ENCODE measurements at places on chromosomes 5 and 9.

DNA sequence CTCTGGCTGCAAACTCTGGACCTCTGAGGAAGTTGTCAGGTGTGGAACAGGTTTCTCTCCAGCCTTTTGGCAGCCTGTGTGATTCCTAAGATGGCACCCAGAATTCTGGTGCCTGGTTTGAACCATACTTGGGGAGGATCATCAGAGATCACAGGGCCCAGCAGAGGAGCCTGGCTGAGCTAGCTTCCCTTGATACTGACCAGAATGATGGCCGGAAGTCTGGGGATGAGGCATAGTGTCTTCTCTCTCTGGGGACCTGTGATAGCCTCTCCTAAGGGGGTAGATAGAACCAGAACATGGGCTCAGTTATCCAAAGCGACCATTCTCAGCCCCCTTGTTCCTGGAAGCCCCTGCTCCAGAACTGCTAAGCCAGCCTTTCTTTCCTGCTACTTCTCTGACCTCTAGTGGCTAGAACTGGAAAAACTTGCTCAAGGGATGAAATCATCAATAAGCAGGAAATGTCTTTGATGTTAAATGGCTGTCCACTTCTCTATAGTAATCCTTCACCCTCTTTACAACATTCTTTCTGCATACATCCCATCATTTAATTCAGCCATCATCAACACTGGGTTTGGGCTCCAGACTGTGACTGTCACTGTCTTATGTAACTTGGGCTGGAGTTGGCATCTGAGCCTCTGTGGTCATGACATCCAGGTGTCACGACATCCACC, 55.1 kb downstream of the C9orf152 start:
- no peak for DNase-seq

DNA sequence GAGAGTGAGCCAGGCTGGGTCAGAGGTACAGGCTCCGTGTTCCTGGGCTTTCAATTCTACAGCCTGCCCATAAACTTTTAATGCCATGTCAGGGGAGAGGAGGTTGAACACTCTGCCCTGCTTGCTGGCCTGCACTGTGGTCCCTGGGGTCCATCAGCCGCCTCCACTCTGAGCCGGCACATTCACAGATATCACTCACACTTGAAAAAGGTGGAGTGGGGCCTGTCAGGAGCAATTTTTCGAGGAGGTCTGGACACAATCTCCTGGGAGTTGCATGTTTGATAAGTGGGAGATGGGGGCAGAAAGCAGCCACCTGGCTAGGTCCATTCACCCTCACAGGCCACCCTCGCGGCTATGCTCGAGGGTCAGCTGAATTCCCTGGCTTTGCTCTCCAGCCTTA, 22.9 kb downstream of the S1PR3 start:
- DNase-seq: no peak

DNA sequence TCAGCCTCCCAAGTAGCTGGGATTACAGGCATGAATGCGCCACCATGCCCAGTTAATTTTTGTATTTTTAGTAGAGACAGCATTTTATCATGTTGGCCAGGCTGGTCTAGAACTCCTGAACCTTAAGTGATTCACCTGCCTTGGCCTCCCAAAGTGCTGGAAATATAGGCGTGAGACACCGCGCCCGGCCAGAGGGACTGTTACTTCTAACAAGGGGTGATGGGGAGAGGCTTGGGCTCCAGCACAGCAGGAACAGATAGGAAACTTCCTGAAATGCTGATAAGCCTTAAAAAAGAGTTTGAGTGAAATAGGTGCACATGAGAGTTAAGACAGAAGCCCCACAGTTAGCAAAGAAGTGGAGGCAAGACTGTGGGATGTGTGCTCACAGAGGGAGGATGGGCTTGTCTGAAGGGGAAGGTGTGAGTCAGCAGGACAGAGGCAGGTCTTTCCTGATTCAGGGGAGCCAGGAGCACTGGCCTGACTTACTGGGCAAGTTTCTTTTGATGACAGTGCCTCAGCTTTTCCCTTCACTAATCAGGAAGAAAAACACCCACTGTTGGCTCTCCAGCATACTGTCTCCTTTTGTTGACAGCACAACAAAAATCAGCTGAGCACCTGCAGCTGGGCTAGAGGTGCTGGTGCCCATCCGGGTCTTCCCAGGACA, 68.4 kb downstream of the RAD23B start:
- DNase-seq: no peak

- no peak for DNase-seq
These were observed 264.2 kb downstream of the CRB2 start for GRCh38 chr9:123620239-123620638.

DNA sequence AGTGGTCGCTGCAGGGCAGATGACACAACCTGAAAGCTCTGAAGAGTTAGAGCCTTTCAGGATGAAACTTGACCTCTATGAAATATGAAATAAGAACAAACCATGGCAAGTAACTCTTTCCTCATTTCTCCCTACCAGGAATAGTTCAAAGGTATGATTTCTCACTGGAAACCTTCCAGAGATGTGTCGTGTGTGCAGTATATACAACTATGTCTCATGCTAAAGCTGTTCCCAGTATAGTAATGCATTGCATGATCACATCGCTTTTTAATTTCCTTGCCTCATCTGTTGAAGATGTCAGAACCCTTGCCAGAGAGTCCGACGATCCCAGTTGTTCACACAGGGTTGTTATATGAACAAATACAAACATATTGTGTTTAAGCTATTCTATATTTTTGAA, 45.8 kb upstream of the RGMB start:
- no peak for DNase-seq

- DNase-seq: no peak
These were observed 331.9 kb downstream of the MED10 start for GRCh38 chr5:6046296-6046967.

DNA sequence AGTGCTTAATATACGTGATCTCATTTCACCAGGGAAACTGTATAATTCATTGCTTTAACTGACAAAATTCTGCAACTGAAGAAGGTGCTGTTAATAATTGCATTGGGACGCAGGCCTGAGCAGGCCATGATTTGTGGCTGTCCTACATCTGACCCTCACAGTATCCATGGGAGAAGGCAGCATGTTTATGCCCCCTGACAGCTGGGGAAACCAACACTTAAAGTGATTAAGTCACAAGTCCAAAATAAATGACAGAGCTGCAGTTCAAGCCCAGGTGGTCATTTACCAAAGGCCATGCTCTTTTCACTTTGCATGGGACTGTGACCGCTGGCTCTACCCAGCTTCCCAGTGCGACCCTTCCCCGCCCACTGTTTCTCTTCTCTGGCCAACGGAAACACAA, 30.5 kb upstream of the KCNMB1 start:
- DNase-seq: no peak

- no peak for DNase-seq
These were observed 126.3 kb downstream of the CEMIP2 start for GRCh38 chr9:71642056-71642455.

DNA sequence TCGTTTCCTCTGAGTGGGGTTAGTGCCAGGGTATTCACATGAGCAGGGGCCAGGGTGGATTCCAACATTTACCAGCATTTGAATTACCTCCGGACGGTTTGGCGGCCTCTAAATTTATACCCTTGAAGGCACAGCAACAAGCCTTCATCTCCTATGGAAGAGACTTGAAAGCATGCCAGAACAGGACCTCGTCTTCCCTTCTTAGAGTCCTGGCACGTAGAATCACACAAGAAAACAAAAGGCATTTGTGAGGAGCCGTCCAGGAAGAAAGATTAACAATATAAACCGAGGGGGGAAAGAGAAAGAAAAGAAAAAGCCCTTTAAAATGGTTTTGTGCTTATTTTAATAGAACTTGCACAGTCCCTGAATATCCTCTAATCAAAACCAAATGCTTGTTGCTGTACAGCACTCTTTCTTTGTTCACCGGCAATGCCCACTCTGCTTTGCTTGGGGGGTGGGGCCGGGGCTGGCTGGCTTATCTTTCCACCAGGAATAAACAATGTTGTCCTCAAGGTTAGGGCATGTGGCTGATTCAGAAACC, 575.8 kb upstream of the ZNF462 start:
- DNase-seq: no peak

DNA sequence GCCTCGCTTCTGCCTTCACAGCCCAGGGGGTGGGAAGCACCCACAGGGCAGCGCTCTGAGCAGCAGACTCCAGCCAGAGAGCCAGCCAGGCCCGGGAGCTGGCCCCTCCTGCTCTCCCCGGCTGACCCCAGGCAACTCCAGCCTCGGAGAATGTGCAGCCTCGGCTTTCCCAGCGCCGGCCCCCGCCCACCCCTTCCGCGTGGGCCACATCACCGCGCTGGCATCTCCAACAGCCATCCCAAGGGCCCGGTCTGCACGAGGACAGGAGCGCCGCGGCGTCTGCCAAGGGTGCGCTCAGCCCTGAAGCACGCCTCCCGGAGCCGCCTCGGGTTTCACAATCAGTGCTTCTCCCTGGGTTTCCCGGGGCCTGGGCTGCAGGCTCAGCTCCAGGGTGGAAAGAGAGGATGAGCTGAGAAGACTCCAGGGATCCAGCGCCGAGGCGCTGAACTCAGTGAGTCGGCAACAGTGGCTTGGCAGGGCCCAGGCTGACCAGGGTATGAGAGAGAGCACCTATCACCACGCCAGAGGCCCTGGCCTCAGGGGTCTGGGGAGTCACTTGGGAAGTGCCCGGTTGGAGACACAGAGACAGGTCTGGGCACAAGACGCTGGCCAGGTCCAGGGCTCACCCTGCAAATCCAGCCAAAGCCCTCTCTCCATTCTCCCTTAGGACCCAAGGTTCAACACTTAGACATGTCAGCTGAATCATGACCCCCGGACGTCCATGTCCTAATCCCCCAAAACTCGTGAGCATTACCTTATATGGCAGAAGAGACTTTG, 79.6 kb downstream of the ADAMTS2 start:
- DNase-seq: no peak

DNA sequence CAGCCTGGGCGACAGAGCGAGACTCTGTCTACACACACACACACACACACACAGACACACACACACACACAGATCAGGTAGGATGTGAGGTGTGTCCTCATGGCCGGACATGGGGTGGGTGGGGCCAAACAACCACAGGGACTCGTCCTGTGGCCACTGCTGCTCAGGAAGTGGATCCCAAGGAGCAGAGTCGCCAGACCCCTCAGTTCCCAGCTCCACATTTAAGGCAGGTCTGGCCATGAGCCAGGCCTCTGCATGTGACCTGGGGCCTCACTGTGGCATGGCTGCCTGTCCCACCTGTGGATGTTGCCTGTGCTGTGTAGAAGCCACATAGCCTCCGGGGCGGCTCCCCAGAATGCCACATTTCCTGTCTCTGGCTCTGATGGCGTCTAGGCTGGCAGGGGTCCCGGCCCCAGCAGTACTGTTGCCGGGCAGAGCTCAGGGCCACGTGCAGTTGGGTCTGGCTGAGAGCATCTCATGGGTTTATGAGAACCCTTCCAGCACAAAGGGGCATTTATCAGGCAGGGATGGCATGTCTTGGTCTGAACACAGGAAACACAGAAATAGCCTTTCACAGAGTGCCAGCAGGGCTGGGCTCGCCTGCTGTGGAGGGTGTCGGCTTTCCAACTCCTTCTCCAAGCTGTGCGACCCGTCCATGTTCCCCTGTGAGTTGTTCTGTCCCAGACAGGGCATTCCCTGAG, 9.9 kb upstream of the NINJ1 start:
- no peak for DNase-seq

DNA sequence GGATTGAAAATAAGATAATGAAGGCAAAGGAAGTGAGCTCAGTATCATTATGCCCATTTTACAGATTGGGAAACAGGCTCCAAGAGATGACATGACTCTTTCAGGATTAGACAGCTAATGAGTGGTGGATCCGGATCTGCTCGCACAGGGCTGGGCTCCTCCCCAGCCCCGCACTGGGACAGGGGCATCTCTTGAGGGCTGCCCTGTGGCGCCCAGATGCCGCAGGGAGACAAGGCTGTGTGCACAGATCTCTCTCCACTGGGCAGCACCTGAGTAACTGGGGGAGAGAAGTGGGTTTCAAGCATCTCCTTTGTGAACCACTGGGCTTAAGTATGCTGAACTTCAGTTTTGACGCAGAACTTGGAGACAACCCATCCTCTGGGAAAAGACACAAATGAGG, 43.9 kb downstream of the ADAMTS2 start:
- no peak for DNase-seq

DNA sequence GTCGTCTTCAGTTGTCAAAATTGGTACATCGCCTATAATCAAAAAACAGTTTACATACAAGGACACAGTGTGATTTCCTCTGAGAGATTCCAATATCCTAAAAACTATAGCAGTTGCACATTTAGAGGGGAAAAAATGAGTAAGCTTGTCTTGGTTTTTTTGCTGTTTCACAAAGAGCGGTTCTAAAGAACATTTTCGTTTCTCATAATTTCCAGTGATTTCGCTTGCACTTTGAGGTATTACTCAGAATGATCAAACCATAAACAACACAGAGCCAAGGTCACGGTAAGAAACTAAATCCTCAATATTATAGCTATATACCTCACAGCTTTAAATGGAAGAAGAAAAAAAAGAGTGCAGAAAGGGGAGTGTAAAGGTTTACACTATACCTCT, 861 bp downstream of the MTX3 start:
- DNase-seq: no peak

- no peak for DNase-seq
These were observed 4.4 kb upstream of the BHMT start for GRCh38 chr5:79107020-79107796.

GRCh38 chr5:491119-491855, 33.0 kb downstream of the SLC9A3 start:
- DNase-seq: no peak

DNA sequence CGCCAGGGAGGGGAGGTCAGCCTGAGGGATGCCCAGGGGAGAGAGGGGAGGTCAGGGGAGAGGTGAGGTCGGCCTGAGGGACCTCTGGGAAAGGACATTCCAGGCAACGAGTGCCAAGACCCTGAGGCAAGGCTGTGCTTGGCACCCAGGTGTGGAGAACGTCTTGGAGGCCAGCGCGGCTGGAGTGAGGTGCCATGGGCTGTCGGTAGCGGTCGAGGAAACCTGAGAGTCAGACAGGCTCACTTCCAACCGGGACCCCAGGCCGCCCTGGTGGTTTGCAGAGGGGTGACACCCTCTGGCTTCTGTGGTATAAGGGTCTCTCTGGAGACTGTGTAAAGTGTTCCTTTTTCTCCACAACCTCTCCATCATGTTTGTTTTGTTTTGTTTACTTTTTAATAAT, 82.9 kb downstream of the CACNA1B start:
- no peak for DNase-seq

- no peak for DNase-seq
These were observed at the start of gene SHISAL2B for GRCh38 chr5:64690417-64691151. Gene SHISAL2B, plus strand, starts transcription at chr5:64690503. Its CDS starts 121 bp downstream, at chr5:64690624.

- no peak for DNase-seq
These were observed 56.0 kb downstream of the NIPAL4 start for GRCh38 chr5:157516006-157516405.

DNA sequence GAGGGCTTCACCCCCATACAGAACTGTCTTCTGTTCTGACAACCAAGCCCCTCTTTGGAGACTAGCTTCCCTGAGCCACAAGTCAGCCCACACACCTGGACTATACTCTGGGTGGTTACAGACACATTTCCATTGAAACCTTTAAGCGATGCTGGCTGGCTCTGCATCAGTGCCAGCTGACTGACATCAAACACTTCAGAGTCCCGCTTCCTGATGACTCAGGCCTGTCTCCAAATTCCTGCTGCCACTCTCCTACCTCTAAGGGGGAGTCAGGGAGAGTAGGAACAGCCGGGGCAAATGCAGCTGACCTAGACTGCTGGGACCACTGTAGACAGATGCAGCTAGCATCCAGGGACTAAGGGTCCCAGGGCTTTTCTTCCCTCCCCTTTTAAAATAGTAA, 59.4 kb downstream of the SIL1 start:
- no peak for DNase-seq
